ENCODE measurements at places on chromosomes 7 and 10.

GRCh38 chr10:127408733-127409132, 140.4 kb upstream of the NPS start:
- DNase-seq = no peak

DNA sequence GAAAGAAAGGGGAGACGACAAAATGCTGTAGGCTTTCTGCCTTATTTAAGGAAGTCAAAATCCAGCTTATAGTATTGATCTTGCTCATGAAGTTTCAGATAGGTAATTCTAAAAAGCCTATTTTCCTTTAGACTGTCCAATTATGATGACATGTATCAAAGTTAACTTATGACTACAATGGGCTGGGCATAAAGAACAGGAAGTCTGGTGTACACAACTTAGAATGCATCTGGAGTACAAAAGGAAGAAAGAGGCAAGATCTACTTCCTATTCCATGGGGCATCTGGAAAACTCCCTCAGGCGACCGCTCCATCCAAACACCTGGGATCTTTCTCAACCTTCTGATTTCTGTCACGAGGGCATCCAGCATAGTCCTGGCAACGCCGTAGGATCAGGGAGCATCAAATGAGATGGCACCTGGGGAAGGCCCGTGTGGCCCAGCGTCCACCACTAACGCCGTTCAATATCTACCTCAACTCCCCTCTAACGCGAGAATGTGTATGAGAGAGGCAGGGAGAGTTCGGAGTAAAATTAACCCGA, 512 bp downstream of the FAM24B start:
- no peak for DNase-seq

- no peak for DNase-seq
Observed at GRCh38 chr10:49385939-49386922, 9.7 kb downstream of the DRGX start.

GRCh38 chr7:117791877-117792780, 81.1 kb downstream of the CTTNBP2 start:
- no peak for DNase-seq

- no peak for DNase-seq
Observed at GRCh38 chr7:1809070-1809469, 139.0 kb downstream of the ELFN1 start.

GRCh38 chr10:70840836-70841235, 25.1 kb downstream of the SGPL1 start:
- DNase-seq = no peak

- DNase-seq = no peak
Observed at GRCh38 chr7:131483586-131483985, 72.8 kb downstream of the PODXL start.

- DNase-seq = no peak
Observed at GRCh38 chr7:31052841-31053601, 913 bp downstream of the ADCYAP1R1 start.

GRCh38 chr7:141217938-141218337, 144.1 kb downstream of the TMEM178B start:
- no peak for DNase-seq

GRCh38 chr7:46525876-46526275, 604.8 kb upstream of the IGFBP3 start:
- no peak for DNase-seq

GRCh38 chr10:129305046-129305445, 162.0 kb upstream of the MGMT start:
- no peak for DNase-seq

GRCh38 chr10:95280637-95281036, 10.2 kb downstream of the PDLIM1 start:
- no peak for DNase-seq

- no peak for DNase-seq
Observed at GRCh38 chr7:111958896-111959295, 247.3 kb downstream of the DOCK4 start.

DNA sequence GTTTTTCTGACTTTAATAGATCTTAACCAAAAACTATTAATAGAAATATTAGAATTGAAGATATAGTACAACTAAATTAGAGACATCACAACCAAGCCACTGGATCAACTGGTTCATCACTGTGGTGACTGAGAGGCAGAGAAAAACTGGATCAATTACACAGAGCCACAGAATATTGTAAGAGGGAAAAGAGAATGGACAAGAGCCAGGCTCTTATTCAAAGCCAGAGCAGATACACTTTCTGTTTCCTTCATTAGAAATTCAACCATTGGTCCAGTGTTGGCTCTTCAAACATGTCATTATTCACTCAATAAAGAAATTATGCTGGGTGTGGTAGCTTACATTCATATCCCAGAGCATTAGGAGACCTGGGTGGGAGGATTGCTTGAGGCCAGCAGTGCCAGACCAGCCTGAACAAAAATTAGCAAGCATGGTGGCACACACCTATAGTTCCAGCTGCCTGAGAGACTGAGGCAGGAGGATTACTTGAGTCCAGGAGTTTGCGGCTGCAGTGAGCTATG, 295.1 kb downstream of the NEBL start:
- no peak for DNase-seq

- DNase-seq = no peak
Observed at GRCh38 chr10:23031318-23031717, 64.1 kb upstream of the MSRB2 start.

DNA sequence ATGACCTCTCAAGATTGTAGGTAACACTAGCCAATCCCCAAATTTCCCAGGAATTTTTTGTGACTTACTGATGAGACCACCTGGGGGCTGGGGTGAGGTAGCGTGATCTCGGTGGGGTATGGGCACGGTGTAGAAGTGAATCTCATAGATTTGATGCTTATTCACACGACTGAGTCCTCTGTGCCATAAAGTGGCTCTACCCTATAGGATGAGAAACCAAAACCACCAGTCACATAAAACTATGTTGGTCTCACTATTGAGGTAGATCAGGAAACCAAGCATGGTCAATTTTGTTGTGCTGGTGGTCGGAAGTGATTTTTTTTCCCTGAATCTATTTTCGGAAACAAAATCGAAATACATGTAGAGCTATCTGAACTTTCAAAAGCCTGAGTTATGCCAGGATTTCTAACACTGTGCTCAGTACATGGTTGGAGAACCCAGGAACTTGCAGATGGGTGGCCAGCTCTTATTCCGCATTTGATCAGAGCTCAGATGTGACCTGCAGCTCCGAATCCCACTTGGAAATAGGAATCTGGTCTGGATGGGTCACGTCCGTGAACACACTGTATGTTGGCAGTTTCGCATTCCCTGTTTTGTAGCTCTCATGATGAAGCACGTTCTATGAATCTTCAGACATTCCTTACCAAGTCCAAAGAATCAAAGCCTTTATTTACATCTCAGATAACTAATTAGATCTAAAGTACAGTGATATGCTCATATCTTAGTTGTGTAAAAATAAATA, 261.5 kb downstream of the KLF6 start:
- DNase-seq = no peak

DNA sequence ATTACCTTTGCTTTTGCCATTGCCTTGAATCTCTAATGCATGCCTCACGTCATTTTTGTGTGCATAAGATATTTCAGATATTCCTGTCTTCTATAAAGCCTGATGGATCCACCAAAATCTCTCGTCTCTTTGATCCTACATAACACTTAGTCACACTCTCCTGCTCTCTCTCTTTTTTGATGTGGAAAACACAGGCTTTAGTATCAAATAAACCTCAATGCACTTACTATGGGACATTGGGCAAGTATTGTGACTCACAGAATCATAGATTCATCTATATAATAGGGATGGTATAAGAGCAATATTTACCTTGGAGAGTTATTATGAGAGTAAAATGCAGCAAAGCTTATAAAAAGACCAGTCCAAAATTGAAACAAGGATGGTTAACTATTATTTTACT, 39.1 kb downstream of the DKK1 start:
- DNase-seq = no peak

- no peak for DNase-seq
Observed at GRCh38 chr10:100442548-100442947, 20.3 kb upstream of the WNT8B start.

- no peak for DNase-seq
Observed at GRCh38 chr7:111498391-111499007, 63.8 kb downstream of the IMMP2L start.

GRCh38 chr10:132475086-132475485, 62.5 kb upstream of the INPP5A start:
- no peak for DNase-seq

GRCh38 chr10:48306870-48307710, 613 bp downstream of the MAPK8 start:
- DNase-seq = peak; percentile 62

DNA sequence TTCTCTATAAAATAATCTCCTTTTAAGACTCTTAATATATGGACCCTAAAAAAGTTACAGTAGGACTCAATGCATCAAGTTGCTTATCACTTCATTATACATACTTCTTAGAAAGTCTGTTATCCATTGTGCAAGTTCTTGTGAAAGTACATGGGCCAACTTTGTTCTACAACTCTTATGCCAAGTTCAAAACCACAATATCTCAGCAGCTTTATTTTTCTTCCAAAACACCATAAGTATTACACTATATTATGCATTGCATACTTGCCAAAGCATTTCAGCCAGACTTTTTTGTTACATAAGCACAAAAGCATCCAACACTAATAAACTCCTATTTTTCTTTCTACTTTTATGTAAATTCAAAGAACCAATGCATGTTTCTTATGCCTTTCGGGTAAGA, 94.4 kb downstream of the AHR start:
- DNase-seq = no peak

DNA sequence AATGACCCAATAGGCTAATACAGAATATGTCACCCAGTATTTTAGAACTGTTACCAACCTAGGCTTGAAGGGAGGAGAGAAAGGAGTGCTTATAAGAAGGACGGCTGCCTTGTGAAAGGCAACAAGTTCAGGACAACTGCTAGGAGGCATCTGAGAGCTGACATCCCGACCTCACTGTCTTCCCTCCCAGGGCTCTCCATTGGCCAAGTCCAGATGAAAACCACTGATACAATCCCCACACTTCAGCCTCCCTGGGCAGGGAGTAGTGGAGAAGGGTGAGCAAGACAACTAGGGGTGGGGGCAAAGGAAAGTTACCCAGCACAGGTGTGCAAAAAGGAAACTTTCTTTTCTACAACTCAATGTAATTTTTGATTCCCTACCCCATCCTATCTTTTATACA, 29.5 kb upstream of the TMEM273 start:
- no peak for DNase-seq

DNA sequence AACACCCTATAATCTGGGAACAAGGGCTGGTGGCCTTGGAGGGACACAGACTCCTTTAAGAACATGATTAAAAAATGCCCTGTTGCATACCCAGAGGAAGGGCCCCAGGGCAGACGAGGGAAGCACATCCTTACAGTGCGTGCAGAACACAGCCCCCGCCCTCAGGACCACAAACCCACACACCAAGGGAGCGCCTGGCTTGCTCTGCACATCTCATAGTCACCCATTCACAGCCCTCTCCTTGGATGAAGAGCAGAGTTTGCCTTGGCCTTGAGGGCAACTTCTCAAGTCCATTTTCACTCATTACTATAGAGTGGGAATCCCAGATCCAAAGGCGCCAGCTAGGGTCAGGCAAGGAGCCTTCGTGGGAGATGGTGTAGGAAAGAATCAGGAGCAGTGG, 6.3 kb upstream of the VSIR start:
- no peak for DNase-seq

- DNase-seq = no peak
Observed at GRCh38 chr7:121436688-121437087, 40.6 kb upstream of the FAM3C start.

DNA sequence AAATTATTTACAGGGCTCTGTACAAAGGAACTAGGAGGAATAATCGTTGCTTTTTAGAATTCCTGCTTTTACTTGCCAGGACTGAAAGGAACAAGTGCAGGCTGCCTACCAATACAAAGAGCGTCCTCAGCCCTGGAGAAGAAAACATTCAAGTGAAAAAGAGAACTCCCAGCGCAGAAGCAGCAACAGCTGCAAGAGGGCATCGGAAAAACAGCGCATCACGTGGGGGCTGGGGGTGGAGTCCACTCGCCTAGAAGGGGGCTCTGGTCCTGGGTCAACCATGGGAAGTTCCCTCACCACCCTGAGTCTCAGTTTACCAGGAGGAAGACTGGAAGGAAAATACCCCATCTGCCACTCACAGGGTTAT, 385 bp upstream of the C10orf90 start:
- DNase-seq = no peak

GRCh38 chr10:24305551-24306506, 96.9 kb downstream of the KIAA1217 start:
- no peak for DNase-seq

DNA sequence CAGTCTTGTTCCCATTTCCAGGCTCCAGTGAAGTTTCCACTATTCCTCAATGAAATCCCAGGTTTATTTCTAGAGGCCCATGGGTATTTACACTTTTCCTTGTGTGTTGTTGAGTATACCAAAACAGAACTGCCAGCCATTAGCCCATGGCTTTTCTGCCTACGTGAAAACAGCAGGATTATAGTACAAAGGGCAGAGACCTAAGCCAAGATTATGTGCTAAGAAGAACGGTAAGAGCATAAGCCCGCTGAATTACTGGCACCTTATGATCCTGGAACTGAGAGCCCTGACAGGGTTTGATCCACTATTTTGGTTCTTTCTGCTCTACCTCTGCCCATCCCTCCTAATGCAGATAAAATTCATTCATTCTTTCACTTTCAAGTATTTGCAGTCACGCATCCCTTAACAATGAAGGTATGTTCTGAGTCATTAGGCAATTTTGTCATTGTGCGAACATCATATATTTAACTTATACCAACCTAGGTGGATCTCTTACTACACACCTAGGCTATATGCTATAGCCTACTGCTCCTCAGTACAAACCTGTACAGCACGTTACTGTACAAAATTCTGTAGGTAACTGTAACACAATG, 16.0 kb downstream of the SEMA3C start:
- no peak for DNase-seq

- DNase-seq = no peak
Observed at GRCh38 chr10:101113890-101114403, 17.2 kb upstream of the TLX1 start.

- no peak for DNase-seq
Observed at GRCh38 chr10:13993673-13994089, 337.0 kb downstream of the FRMD4A start.

GRCh38 chr10:1858547-1858946, 121.2 kb upstream of the ADARB2 start:
- no peak for DNase-seq

- DNase-seq = no peak
Observed at GRCh38 chr10:89798092-89798491, 96.7 kb downstream of the KIF20B start.

- DNase-seq = no peak
Observed at GRCh38 chr7:120987280-120987679, 1.2 kb upstream of the CPED1 start.

DNA sequence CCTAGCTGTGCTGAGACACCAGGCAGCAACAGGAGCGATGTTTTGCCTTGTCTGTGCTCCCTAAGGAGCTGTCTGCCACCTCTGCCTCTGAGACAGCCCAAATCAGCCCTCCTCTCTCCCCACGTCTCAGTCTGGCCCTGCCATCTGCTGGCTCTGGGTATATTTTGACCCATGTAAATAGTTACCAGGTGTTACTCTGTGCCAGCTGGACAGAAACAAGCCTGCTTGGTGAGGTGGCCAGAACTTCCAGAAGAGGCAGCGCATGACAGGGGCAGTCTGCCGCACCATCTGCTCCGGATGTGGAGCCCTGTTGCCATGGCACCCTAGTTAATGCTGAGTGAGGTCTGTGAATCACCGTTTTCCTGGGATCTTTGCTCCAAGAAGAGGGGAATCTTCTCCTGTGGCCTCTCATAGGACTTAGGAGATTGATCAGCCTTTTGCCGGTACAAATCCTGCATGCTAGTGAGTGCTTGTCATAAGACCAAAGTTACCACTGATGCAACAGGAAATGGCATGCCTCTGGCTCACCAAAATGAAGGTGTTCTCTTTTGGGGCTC, 31.8 kb downstream of the GSTO2 start:
- no peak for DNase-seq

- DNase-seq = no peak
Observed at GRCh38 chr7:42071372-42072261, 165.4 kb downstream of the GLI3 start.

Data from stimulated activated CD8-positive, alpha-beta memory T cell treated with anti-CD3 and anti-CD28 coated beads, Interleukin-12 subunit alpha, Interleukin-12 subunit beta, amount 100 ng/mL, for 4 hours (primary cell).